ENCODE measurements at places on chromosomes 6 and 20.

GRCh38 chr6:147103694-147104093 lies 100.5 kb upstream of the STXBP5 start:
- DNase-seq = no peak

GRCh38 chr6:114452785-114453401 lies 110.1 kb upstream of the HS3ST5 start:
- DNase-seq = no peak

DNA sequence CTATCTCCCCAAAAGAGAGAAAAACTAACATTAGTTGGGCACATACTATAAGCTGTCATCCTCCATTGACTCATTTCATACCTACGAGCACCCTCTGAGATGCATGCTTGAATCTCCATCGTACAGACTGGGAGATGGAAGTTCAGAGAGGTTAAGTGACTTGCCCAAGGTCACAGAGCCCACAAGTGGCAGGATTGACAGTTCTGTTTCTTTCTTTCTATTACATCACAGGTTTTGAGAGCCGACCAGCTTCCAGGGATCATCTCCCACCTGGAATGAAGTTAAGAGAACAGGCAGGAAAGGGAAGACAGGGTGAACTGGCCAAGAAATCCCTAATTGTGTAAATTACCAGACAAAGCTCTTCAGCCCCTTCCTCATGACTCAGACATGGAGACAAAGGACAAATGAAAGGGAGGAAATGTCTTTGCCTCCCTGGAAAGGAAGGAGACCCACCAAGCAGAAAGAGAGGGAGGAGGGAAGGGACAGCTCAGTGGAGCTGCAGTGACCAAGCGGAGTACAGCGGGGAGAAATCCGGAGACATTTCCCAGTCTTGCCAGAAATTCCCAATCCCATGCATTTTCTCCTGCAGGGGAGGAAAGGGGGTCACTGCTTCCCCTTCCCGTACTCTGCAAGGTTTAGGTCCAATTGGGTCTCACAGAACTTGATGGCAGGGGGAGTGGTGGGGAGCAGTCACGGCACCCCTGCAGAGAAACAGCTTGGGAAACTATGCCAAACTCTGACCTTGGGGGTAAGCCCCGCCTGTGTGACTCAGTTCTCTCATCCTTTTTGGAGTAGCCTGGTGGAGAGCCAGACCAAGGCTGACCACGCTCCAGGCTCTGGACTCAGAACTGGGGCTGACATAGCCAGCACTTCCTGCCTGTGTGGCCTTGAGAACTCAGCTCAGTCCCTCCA lies 154.3 kb downstream of the ANKRD60 start:
- peak; percentile 30 for DNase-seq

GRCh38 chr20:10559266-10559665 lies 114.5 kb downstream of the JAG1 start:
- DNase-seq = no peak

DNA sequence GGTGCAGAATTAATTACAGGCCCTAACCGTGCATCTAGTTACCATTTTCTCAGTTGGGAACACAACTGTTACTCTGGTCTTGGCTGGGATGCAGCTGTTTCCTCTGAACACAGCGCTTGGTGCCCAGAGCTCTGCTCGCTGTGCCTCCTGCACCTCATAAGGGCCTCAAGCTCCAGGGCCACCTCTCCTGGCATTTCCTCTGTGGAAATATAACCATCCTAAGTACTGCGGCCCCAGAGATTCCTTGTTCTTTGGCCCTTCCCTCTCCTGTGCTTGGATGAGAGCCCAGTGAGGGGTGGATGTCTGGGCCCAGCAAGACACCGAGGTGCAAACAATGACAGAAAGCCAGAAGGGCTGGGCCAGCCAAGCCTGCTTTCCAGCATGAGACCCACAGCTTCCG lies 169.9 kb upstream of the CST7 start:
- DNase-seq = no peak

GRCh38 chr6:29948277-29948676 lies 5.9 kb downstream of the HLA-A start:
- no peak for DNase-seq

GRCh38 chr6:149761438-149761837 lies 11.9 kb downstream of the PCMT1 start:
- DNase-seq = no peak

DNA sequence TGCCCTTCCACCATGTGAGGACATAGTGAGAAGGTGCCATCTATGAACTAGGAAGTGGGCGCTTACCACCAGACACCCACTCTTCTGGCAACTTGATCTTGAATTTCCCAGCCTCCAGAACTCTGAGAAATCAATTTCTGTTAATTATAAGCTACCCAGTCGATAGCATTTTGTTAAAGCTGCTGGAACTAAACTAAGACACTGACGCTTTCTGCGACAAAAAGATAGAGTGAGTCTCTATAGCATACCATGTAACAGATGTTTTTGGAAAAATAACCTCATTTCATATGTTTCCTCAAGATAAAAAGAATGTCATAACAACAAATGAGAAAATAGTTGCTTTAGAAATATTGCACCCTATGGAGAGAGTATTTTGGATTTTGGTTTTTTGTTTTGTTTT lies 15.4 kb upstream of the SMIM13 start:
- no peak for DNase-seq

- no peak for DNase-seq
Measured at GRCh38 chr20:3815703-3816315, 4.5 kb upstream of the AP5S1 start.

DNA sequence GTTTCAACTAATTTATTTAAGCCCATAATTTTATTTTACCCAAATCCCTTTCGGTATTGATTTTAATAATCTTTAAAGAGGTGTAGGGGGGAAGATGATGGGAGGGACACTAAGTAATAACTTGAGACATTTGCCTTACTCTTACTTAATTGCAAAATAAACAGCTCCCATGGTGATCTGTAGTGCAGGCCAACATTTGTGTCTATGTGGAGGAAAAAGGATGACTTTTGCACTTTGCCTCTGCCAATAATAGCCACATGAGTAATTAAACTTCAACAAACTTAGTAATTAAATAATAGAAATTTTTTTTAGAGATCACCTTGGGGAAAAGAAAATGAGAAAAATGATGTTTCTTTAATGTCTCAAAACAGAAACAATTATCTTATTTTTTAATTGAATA lies 29.9 kb upstream of the CD2AP start:
- DNase-seq = no peak

- DNase-seq = no peak
Measured at GRCh38 chr6:169926617-169927417, 175.4 kb downstream of the ERMARD start.

DNA sequence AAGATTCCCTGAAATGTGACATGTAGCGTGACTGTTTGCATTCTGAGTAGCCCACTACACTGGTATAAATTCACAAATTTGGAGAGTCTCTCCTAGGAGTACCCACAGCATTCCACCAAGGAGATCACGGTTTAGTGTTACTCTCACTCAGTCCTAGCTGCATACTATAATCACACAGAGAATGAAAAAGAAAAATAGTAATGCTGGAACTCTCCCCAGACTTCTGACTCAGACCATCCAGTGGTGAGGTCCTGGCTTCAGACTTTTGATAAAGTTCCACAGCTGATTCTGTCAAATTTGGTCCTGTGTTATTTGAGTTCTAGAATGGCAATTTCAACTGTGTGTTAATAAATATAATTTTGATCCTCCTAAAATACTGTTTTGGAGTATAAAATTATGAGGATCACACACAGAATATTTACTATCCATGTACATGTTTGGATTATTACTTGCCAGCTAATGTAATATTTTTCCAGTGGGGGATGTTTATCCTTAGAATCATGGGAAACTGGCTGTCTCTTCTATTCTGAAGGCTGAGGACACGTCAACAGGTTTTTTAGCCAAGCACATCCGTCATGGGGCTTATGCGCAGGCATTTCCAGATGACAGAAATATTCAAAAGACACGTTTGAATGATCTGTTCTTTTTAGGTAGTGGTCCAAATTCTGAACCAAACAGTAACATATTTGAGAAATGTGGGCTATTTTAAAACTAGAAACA lies 5.1 kb upstream of the KIAA0408 start:
- DNase-seq = peak; percentile 20

DNA sequence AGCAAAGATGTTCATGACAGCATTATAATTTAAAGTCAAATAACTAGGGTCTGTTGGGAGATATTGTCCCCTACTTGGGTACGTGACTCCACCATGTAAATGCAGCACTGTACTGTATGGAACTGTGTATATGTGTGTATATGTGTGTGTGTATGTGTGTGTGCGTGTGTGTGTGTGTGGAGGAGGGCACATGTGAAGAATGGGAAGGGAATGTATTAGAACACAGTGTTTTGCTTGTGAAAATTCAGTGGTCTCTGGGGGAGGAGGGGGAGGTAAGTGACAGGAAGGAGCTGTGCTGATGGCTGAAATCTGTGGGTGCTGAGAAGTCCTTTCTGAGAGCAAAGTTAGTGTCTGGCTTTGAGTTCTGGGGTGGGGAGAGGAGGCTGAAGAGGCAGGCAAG lies 23.9 kb upstream of the VEGFA start:
- no peak for DNase-seq

DNA sequence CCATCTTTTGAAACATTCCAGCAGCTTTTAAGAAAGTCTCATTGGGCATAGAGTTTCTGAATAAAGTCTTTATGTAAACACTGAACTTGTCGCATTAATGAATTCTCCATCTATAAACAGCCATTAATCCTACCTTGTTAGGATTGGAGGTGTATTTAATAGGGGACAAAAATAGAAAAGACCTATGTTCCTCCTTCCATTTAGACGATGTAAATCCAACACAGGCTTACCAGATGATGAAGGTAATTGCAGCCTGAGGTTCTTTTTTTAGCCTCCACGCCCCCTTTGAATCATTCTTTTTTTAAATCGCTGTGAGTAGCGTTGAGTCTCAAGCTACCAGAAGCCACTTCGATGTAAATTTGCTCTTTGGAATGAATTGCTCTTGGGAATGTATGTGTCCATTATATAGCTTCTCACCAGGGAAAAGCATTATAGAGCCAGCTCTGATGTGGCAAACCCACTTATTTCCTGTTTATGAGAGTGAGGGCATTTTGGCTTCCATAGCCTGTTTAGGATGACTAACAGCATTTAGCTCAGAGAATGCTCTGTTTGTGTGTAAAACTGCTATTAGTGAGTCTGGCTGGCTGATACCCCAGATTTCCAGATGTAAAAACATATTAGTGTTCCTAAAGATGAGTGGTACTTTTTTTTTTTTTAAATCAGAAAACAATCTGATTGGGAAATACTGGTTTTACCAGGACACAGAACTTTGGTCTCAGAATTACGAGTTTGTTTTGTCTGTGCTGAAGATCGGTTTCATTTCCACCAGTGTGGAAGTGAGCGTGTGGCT lies 74.9 kb upstream of the CLDN20 start:
- no peak for DNase-seq

- no peak for DNase-seq
Measured at GRCh38 chr6:97663252-97663651, 380.2 kb upstream of the MMS22L start.

DNA sequence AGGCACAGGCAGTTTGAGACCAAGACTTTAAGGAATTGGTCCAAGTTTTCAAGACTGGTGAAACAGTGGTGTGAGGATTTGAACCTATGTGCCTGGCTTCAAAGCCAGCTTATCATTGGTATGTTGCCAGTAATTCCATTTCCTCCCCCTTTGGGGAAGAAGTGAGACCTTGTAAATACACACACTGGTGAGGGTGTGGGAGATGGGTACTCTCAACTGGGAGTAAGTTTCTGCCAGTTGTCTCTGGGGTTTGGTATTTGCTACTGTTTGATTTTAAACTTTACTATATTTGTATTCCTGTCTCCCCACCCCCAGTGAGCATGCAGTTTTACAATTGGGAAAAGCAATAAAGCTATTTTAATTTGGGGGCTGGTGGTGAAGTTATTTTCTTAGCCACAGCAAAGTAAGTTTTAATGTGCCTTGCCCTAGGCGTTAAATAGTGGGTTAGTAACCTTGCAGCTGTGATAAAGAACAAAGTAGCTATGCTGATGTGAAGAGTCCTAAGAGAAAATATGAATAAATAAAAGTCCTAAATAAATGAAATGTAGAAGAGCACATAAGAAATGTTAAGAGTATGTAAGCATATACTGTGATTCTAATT lies 31.0 kb downstream of the SNX9 start:
- no peak for DNase-seq

DNA sequence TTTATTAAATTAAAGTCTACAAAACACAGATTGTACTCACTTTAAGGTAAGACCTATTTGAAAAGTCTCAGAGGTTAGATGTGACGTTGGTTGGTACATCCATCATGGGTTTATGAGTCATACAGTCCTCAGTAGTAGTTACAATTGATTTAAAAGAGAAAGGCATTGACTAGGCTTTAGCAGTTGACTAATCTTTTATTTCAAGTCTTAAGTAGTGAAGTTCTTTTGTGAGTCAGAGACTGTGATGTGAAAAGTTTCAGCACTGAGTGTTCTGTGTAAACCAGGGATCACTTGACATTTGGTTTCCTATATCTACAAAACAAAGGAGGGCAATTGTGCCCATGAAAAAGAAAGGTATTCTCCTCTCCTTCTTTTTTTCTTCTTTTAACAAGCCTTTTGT lies 221.3 kb downstream of the GRIK2 start:
- no peak for DNase-seq

GRCh38 chr6:111828809-111829208 lies 44.4 kb downstream of the FYN start:
- no peak for DNase-seq

DNA sequence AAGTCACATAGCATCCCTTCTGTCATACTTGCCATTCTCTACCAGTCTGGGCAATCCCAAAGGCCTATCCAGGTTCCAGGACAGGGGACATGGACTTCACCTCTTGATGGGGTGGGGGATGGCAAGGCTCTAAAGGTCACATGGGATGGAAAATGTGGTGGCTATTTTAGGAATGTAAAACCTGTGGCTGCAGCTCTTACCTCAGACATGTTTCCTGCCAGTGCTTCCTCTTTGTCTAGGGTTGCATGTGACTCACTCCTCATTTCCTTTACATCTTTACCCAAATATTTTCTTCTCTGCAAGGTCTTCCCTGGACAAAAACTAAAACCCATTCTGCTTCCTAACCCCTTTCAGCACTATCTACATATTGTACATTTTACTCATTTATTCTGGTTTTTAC lies 135.7 kb downstream of the BTBD3 start:
- DNase-seq = no peak

- DNase-seq = no peak
Measured at GRCh38 chr6:117205876-117206275, 59.5 kb upstream of the VGLL2 start.

DNA sequence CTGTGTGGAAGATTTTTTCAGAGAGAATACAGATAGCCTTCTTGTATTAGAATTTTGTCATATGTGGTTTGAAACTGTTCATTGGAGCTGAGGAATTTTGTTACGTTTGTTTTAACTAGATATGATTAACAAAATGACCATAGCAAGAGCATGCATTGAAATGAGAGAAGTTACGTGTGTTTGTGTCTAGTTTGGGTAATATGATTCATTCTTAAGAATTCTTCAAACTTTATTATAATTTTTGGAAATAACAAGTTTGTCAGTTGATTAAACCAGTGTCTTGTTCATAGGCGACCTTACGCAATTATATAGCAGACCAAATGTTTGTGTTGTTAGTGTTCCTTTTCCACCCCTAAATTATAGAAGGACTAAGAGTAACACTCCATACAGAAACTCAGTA lies 5.5 kb downstream of the GMNN start:
- no peak for DNase-seq

All from tibial nerve (tissue), 4 donors.